ENCODE measurements at places on chromosomes 13 and 19.

- no peak for DNase-seq
These were observed 8.7 kb downstream of the FCAR start for GRCh38 chr19:54882758-54883157.

DNA sequence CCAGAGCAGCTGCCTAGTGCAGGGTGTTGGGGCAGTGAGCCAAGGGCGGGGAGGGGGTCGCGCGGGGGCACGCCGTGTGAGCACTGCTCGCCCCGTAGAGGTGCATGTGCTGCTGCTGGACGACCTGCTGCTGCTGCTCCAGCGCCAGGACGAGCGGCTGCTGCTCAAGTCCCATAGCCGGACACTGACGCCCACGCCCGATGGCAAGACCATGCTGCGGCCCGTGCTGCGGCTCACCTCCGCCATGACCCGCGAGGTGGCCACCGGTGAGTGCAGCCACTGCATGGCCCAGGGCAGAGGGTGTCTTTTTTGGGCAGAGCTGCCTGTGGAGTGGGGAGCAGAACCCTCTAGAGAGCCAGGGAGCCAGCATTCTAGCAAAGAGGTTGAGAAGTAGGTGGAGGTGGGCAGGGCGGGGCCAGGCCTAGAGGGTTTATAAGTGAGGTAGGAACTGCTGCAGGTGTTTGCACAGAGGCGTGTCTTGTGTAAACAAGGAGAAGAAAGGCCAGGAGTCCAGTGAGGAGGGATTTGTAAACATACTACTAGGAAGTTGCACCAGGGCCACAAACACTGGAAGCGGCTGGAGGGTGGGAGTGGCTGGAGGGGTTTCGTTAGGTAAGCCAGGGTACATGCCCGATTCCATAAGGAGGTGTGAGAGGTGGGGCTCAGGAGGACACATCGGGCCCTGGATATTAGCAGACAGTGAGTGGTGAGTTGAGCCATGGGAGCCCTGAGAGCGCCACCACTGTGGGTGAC is 21.3 kb downstream of the ARHGEF1 start:
- DNase-seq, result no peak

- no peak for DNase-seq
These were observed 309.2 kb downstream of the FGF9 start for GRCh38 chr13:21980049-21980448.

- DNase-seq, result no peak
These were observed 63.0 kb upstream of the SOX1 start for GRCh38 chr13:112003941-112004340.

GRCh38 chr19:50977626-50978025 is 6.1 kb downstream of the KLK7 start:
- no peak for DNase-seq

Data from T-helper 2 cell (primary cell).